T-helper 2 cell treated with Interferon-gamma antibody and Interleukin-4, amounts not matched to agents 5 μg/mL and 100 μg/mL, for 36 hours (primary cell): ENCODE measurements at places on chromosomes 6 and 20.

DNA sequence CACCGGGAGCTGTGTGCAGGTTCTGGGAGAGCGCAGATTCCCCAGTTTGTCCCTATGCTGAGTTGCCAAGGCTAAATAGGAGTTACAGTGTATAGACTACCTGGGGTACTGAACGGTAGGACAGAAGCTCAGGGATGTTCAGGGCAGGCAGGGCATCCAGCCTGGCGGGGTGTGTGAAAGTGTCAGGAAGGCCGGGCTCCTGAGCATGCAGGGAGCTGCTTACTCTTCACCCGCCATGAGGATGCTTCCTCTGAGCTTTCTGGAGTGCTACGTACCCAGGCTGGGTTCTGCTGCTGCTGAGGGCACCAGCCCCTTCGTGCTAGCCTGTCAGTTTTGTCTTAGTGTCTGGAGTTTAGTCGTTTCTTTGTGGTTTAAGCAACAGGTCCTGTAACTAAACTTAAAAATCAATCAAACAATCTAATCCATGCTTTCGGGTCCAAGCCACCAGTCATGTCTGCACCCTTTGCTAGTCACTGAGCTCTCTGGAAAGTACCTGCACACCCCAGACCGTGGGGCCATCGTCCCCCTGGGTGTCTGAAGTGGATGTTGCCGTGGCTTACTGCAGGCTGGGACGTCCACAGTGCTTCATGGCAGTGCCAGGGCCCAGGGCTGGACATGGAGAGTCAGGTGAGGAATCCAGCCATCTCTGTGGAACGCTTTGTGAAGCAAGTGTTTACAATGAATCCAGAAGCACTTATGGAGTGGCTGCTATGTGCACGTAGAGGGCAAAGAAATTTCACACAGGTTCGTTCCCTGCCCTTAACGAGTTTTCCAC lies 220.3 kb upstream of the SNX9 start:
- H3K36me3 ChIP-seq, result no peaks in the 10 kb centered on the region
- no peaks in the 10 kb centered on the region for H3K27me3 ChIP-seq

- no peak overlapping the region for H3K4me3 ChIP-seq
- no peaks in the 10 kb centered on the region for H3K27me3 ChIP-seq
- no peaks in the 10 kb centered on the region for H3K4me1 ChIP-seq
- no peaks in the 10 kb centered on the region for H3K36me3 ChIP-seq
- no peak overlapping the region for H3K27ac ChIP-seq
Measured at GRCh38 chr6:9484091-9484490, 930.8 kb downstream of the TFAP2A start.

- H3K4me3 ChIP-seq, result no peak overlapping the region
- no peak for DNase-seq
- no peaks in the 10 kb centered on the region for H3K4me1 ChIP-seq
- peaks cover 12% of the 10 kb centered on the region for H3K36me3 ChIP-seq
- H3K27me3 ChIP-seq, result no peaks in the 10 kb centered on the region
Measured at GRCh38 chr6:43436577-43437282, 9.4 kb downstream of the ABCC10 start.

DNA sequence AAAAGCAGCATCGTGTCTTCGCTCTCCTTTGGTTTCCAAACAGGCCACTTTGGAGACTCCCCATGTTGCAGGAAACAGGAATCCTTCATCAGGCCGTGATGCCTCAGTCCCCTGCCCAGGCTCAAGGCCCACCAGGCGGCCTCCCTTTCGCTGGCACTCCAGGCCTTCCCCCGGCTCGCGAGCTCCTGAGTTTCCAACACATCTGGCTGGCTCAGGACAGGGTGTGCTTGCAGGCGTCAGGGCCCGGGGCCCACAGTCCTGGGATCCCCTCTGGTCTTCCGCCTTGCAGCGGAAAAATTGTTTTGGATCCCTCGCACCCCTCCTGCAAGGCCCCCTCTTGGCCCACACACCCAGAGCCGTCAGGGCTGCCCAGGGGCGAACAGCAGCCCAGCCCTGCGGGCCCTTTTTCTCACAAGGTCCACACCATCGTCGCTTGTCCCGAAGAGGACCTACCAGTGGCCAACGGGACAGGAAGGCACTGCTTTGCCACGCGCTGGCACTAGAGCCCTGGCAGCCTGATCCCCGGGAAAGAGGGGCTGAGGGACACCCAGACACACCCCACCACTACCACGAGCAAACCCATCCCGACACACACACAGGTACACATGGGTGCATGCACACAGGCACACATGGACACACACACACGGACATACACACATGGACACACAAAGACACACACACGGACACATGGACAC lies 1930.9 kb upstream of the DEFB115 start:
- no peaks in the 10 kb centered on the region for H3K36me3 ChIP-seq
- no peak overlapping the region for H3K27ac ChIP-seq
- H3K27me3 ChIP-seq, result peaks cover 17% of the 10 kb centered on the region
- no peak for DNase-seq
- H3K4me1 ChIP-seq, result peaks cover 8% of the 10 kb centered on the region

DNA sequence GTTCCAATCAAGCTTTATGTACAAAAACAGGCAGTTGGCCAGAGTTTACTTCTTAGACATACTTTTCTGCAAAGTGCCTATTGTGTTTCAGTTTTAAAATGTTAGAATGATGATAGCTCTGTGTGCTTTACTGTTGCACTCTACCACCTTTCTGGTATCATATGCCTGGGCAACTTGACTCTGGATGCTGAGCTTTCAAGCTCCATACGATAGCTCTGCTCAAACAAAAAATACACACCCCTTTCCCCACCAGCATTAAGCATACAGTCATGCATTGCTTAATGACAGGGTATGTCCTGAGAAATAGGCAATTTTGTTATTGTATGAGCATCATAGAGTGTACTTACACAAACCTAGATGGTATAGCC lies 123.1 kb downstream of the RCAN2 start:
- no peak for DNase-seq
- H3K36me3 ChIP-seq, result no peaks in the 10 kb centered on the region
- peaks cover 8% of the 10 kb centered on the region for H3K27me3 ChIP-seq
- H3K4me3 ChIP-seq, result no peak overlapping the region
- H3K27ac ChIP-seq, result no peak overlapping the region

GRCh38 chr20:44052166-44052565 lies 134.8 kb downstream of the JPH2 start:
- peaks cover 3% of the 10 kb centered on the region for H3K36me3 ChIP-seq
- no peak overlapping the region for H3K4me3 ChIP-seq
- H3K27me3 ChIP-seq, result peaks cover 23% of the 10 kb centered on the region
- H3K4me1 ChIP-seq, result no peaks in the 10 kb centered on the region
- no peak for DNase-seq
- H3K27ac ChIP-seq, result no peak overlapping the region

GRCh38 chr20:24825591-24825990 lies 123.5 kb upstream of the CST7 start:
- no peaks in the 10 kb centered on the region for H3K36me3 ChIP-seq
- H3K27me3 ChIP-seq, result no peaks in the 10 kb centered on the region
- H3K4me3 ChIP-seq, result no peak overlapping the region
- H3K4me1 ChIP-seq, result no peaks in the 10 kb centered on the region
- no peak overlapping the region for H3K27ac ChIP-seq

- H3K4me3 ChIP-seq, result no peak overlapping the region
- peaks cover 71% of the 10 kb centered on the region for H3K27me3 ChIP-seq
- DNase-seq, result no peak
- no peaks in the 10 kb centered on the region for H3K36me3 ChIP-seq
- peaks cover 36% of the 10 kb centered on the region for H3K4me1 ChIP-seq
Measured at GRCh38 chr6:157757430-157758403, 65.3 kb upstream of the SNX9 start.

DNA sequence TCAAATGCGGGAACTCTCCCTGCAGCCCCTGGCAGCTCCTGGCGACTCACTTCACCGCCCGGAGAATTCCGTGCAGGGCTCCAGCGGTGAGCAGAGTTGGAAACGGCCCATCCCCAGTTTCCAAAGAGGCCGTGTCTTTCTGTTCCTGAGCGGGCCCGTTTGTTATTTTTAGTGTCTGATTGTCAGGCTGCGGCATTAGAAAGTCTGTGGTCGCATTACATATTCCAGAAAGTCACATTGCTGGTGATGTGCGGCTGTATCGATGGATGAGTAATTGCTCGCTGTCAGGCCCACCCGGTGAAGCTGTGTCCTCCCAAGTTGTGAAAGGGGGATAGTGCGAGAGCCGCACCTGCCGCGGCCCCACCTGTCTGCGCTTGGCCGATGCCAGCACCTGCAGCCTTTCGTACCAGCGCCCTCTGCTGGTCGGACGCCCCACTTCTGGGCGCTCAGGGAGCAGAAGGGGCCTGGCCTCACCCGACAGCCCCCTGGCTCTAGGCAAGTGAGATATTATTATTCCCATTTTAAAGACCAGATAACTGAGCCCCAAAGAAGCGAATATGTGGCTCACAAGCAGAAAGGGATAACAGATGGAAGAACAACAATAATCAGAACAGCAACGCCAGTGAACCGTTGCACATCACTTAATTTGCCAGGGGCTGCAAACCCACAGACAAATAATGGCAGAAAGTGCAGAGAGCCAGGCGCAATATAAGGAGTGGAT lies 244.9 kb downstream of the TSHZ2 start:
- peak overlapping the region; percentile 19 for H3K4me3 ChIP-seq
- H3K27ac ChIP-seq, result peak overlapping the region; percentile 9
- DNase-seq, result peak; percentile 61
- peaks cover 1% of the 10 kb centered on the region for H3K36me3 ChIP-seq
- peaks cover 21% of the 10 kb centered on the region for H3K4me1 ChIP-seq

GRCh38 chr6:122423734-122424133 lies 24.3 kb downstream of the HSF2 start:
- H3K27me3 ChIP-seq, result no peaks in the 10 kb centered on the region
- H3K36me3 ChIP-seq, result peaks cover 52% of the 10 kb centered on the region
- H3K4me1 ChIP-seq, result peaks cover 8% of the 10 kb centered on the region
- no peak for DNase-seq
- no peak overlapping the region for H3K27ac ChIP-seq
- H3K4me3 ChIP-seq, result no peak overlapping the region

DNA sequence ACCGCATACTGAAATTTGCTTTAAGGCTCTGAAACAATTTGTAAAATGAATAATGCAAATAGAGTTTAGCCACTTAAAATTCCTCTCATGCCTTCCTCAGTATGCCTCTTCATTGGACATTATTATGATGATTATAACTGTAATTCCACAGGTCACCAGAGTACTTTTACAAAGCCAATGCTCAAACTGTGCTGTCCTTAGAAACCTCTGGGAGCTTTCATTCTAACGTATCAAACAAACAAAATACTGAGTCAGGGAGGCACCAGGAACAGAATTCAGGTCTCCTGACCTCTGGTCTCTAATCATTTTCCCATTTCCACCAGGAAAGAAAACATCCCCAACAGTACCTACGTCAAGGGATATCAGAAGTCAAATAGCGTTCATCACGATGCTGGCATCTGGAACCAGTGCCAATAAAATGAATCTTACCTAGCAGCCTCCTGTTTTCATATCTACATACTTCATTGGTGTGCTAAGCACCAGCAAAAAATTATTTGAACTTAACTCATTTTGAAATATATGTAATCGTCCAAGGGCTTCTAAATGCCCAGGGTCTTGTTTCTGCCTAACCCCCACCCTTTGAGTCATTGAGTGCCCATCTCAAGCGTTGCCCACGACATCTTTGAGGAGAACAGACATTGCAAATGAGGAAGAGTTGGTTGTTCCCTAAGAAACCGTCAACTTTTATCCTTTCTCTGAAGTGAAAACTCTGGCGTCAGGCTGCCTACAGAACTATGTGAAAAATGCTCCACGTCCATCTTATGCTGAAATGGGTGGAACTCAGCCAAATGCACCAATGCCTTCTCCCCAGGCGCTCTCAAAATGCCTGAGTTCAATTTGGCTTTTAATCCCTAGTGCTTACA lies 37.9 kb downstream of the NEDD9 start:
- peaks cover 21% of the 10 kb centered on the region for H3K4me1 ChIP-seq
- peaks cover 59% of the 10 kb centered on the region for H3K36me3 ChIP-seq
- no peak for DNase-seq
- H3K27ac ChIP-seq, result no peak overlapping the region
- H3K27me3 ChIP-seq, result no peaks in the 10 kb centered on the region

DNA sequence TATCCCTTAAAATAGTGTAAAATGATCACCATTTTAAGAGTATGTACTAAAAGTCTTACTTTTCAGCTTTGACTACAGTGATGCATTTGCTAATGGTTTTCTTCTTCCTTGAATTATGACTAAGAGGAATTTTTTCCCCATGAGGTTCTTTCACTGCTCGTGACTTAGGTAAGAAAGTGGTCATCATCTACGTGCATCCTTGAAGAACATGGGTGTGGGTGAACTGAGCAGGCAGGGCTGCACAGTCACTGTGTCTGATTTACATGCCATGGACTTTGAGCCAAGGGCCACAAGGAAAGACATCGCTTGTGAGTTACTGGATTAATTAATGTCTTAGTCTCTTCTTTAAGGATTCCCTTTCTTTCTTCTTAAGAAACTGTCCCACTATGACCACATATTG lies 33.3 kb downstream of the NQO2 start:
- H3K4me3 ChIP-seq, result no peak overlapping the region
- no peak for DNase-seq
- H3K27me3 ChIP-seq, result peaks cover 32% of the 10 kb centered on the region
- no peak overlapping the region for H3K27ac ChIP-seq
- H3K4me1 ChIP-seq, result peaks cover 13% of the 10 kb centered on the region

GRCh38 chr6:130065609-130066156 lies 47.3 kb downstream of the L3MBTL3 start:
- DNase-seq, result no peak
- peaks cover 23% of the 10 kb centered on the region for H3K36me3 ChIP-seq
- no peak overlapping the region for H3K27ac ChIP-seq
- peaks cover 6% of the 10 kb centered on the region for H3K4me1 ChIP-seq
- H3K4me3 ChIP-seq, result no peak overlapping the region
- no peaks in the 10 kb centered on the region for H3K27me3 ChIP-seq

DNA sequence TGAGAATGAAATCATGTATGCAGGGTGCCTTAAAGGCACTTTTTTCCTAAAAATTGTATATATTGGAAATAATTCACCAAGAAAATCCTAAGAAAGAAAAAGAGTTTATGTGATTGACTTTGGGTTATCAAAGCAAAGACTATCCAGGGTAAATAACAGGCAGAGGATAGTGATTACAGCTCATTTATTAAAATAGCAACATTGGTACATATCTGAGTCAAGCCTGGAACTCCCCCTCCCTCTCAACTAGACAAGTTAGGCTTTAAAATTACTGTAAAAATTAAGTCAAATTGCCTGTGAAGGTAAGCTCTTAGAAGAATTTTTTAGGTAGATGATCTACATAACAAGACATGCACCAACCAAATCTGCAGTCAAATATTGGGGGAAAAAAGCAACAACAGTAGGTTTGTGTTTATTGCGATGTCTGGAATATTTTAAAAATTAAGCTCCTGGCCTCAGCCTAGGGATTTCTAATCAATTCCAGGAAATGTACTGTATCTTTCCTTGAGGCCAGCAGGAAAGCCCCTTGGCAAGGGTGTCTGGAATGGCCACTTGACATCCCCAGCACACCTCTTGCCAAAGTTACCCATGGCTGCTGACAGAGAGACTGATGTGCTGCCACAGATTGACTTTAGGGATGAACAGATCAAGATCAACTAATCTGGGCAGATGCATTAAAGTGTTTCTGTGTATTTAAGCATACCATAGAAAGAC lies 31.2 kb upstream of the HBS1L start:
- H3K27ac ChIP-seq, result peak overlapping the region; percentile 94
- peaks cover 15% of the 10 kb centered on the region for H3K36me3 ChIP-seq
- peaks cover 57% of the 10 kb centered on the region for H3K4me1 ChIP-seq
- no peak for DNase-seq
- H3K27me3 ChIP-seq, result no peaks in the 10 kb centered on the region

- peaks cover 18% of the 10 kb centered on the region for H3K36me3 ChIP-seq
- peaks cover 25% of the 10 kb centered on the region for H3K4me1 ChIP-seq
- peak overlapping the region; percentile 78 for H3K4me3 ChIP-seq
- H3K27ac ChIP-seq, result peak overlapping the region; percentile 81
Measured at GRCh38 chr6:118649918-118650581, 1.3 kb downstream of the CEP85L start.

- peaks cover 91% of the 10 kb centered on the region for H3K36me3 ChIP-seq
- no peak for DNase-seq
- H3K4me3 ChIP-seq, result no peak overlapping the region
- peaks cover 21% of the 10 kb centered on the region for H3K4me1 ChIP-seq
- H3K27ac ChIP-seq, result peak overlapping the region; percentile 51
Measured at GRCh38 chr20:41167118-41167470, 29.8 kb downstream of the PLCG1 start.
